ENCODE measurements at places on chromosomes 16 and 17. TPM values are rescaled to one million over a fixed set of nuclear protein-coding genes. Genes with fewer than 3 reads are reported as not detected.

- DNase-seq, result no peak
Measured at GRCh38 chr16:50717494-50717893, 24.1 kb downstream of the NOD2 start.

- peak; percentile 95 for DNase-seq
Measured at GRCh38 chr17:75033346-75034235, 13.2 kb downstream of the ATP5PD start.

SPN gene
- 1.6 TPM for total RNA-seq

DNA sequence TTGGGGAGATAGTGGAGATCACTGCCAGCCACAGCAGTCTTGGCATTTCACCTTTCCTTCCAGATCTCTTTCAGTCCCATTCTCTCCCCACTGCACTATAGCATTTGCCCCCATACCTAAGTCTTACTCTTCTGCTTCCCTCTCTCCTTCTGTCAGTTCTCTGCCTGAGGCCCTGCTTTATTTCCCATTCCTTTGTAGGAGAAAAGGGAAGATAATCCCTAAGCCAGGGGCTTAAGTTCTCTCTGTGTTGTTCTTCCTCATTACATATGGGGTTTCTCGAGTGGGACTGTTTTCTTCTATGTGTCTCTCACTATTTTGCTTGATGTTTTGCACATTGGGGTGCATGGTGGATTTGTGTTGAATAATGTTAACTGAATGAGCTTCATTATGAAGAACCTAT is 6.4 kb downstream of the KDM6B start:
- DNase-seq, result no peak

DNA sequence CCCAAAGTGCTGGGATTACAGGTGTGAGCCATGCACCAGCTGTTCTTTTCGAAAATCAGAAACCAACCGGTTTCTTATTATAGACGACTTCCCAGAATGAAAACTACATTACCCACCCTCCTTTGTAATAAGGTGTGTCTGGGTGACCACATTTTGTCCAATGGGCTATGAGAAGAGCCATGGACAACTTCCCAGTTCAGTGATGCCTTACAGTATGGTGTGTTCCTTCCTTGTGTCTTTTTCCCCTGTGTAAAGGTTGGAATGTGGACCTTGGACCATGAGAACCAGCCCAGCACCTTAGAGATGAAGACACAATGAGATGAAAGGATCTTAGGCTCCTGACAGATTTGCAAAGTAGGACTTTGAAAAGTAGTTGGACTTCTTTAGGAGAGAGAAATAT is 85.0 kb upstream of the ATF7IP2 start:
- no peak for DNase-seq

CMTM3 gene
- 7.9 TPM for total RNA-seq

DNA sequence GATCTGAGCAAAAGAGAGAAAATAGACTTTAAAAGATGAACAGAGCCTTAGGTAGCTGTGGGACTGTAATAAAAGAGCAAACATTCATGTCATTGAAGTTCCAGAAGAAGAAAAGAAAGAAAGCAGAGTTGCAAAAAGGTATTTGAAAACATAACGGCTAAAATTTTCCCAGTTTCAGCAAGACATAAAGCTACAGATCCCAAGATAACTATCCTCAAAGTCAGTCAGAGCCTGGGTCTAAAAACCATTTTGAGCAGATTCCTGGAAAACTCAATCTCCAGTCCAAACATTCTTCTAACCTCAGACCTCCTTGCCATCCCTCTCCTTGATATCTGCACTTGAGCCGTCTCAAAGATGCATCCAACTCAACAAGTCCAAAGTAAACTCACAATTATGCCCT is 20.9 kb upstream of the CD300E start:
- DNase-seq, result no peak

GRCh38 chr17:65559461-65559803 is 2.0 kb downstream of the AXIN2 start:
- DNase-seq, result no peak

TEX19 gene
- not detected for total RNA-seq

- no peak for DNase-seq
Measured at GRCh38 chr16:4214215-4214621, 27.7 kb downstream of the SRL start.

DNA sequence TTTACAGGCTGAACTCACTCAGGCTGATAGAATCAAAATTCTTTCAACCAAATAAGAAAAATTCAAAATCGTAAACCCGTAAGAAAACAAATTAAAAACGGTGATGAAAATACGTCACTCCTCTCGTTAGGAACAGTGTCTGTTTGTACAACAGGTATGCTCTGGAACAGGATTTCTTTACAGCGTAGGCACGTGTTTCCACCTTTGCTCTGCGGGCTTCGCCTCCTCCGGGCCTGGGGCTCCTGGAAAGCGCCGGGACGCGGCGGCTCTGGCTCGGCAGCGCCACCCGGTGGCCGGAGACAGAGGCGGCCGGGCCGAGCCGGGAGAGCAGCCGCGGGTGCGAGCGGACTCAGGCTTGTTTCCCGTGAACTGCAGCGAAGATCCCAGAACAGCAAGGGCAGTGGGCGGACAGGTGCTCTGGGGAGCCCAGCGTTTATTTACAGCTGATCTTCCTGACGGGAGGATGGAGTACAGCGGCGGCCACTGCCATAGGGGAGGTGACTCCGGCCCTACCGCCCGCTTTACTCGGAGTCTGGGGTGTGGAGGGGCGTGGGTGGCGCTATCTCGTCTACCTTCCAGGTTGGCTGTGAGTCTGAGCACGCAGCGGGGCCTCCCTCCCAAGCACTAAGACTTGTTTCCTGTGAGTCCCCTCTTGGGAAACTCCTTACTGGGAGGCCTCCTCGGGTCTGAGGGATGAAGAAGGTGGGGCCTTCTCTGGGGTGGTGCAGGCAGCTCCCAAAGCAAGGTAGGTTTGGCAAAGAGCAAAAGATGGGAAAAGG is 40.5 kb upstream of the ATP2A3 start:
- DNase-seq, result peak; percentile 62

All from heart right ventricle (tissue), 16 donors.